ENCODE measurements at places on chromosomes 11 and 22.
A peak's percentile ranks its signal among the peaks of the same experiment; 100 is the strongest.

DNA sequence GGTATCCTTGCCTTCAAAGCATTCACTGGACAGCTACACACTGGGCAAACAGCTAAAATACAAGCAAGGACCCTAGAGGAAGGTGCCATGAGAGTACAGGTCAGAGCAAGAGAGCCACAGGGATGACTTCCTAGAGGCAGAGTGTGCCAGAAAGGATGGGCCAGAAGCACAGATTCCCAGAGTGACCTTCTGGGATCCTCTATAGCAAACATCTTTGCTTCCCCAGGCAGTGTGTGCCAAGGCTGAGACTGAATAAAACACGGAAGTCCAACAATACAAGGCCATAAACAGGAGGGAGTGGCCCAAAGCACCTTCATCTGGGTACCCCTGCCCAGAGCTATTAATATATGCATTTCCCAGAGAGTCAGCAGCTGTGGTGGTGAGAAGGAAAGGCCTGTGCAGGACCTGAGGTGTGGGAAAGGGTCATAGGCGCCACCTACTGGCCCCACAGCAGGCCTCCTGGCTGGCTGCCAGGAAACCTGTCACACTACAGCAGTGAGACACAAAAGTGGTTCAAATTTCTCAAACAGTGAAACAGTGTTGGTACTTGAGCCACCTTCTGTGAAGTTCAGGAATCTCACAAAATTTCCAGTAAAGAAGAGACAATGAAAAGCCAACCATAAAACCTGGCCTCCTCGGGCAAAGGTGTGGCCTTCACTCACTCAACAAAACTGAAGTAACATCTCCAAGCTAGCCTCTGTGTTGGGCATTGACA, 20.3 kb downstream of the CLPB start:
- DNase-seq: peak; percentile 43

- peak; percentile 26 for DNase-seq
Observed at GRCh38 chr22:42473484-42474193, 41.4 kb upstream of the NFAM1 start.

GRCh38 chr11:77806993-77807392, 13.5 kb downstream of the RSF1 start:
- DNase-seq: no peak

GRCh38 chr22:22210375-22210774, 34.2 kb upstream of the VPREB1 start:
- peak; percentile 56 for DNase-seq

GRCh38 chr11:97461044-97461880, 1071.4 kb downstream of the JRKL start:
- no peak for DNase-seq

DNA sequence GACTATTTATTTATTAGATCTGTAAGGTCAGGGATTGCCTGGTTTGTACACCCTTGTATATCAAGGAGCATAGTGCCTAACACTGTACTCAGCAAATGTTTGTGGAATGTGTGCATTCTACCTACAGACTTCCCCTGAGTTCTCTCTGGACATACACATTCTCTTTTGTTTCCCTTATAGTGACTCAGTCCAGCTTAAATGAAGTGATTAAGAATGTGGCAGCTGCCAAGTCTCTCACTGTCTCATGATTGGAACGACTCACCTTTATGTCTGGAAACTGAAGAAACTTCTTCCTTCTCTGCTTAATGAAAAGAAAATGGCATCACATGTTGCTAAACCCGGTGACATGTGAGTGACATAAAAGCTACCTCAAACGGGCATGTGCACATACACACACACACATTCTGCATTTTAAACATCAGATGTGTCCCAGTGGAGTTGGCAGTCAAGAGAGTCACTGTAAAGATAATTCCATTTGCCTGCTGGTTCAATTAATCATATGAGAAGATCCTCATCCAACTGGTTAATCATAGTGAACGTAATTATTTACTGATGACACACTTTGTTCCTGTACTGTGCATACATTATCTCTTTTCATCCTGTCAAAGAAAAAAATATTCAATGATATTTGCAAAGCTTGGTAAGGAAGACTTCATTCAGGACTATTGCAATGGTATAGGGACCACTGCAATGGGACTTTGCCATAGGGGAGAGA, 42.8 kb downstream of the GLYAT start:
- no peak for DNase-seq

- no peak for DNase-seq
Observed at GRCh38 chr22:48450188-48450825, 1377.4 kb downstream of the BRD1 start.

- no peak for DNase-seq
Observed at GRCh38 chr11:102685754-102686153, 19.8 kb downstream of the MMP27 start.

DNA sequence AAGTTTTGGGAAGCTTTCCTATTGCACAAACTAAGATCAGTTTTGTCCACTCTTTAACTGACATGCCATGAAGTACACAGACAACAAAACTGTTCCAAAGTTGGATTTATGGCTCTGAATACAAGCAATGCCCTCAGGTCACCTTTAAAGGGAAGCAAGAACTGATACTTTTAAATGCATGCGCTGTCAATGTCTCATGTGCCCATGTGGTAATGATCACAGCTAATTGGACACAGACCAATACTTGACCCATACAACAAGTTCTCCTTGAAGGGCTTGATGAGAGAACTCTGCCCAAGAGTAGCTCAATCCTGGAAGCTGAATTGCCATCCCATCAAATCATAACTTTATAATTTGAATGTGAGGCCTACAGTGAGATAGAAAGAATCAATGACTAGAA, 624.9 kb downstream of the ETS1 start:
- DNase-seq: no peak

DNA sequence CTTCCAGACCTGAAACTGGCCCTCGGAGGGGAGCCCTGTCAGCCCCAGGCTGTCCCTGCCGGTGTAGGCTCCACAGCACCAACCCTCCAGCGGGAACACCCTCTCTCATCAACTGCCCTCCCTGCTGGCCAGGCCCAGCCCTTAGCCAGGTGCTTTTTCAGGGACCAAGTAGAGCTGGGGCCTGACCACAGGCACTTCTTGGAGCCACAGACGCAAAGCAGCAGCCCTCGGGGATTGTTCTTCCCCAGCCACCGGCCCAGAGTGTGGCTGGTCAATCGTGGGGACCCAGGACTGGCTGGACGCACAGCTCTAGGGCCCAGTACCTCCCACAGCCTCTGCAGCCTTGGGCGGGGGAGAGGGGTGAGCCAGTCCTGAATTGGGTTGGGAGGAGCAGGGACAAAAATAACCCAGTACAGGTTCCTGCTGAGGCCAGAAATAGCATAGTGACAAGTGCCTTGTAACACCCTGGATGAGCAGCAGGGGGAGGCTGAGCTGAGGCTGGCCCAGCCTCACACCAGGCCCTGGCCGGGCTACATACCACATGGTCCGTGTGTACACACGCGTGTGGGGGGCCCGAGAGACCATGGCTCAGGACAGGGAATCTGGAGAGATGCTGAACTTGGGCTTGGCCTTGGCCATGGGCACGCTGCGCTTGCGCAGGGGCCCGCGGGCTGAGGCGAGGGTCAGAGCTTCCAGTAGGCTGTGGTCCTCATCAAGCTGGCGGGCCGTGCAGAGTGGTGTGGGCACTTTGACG, 2.0 kb downstream of the KCNJ11 start:
- DNase-seq: no peak

DNA sequence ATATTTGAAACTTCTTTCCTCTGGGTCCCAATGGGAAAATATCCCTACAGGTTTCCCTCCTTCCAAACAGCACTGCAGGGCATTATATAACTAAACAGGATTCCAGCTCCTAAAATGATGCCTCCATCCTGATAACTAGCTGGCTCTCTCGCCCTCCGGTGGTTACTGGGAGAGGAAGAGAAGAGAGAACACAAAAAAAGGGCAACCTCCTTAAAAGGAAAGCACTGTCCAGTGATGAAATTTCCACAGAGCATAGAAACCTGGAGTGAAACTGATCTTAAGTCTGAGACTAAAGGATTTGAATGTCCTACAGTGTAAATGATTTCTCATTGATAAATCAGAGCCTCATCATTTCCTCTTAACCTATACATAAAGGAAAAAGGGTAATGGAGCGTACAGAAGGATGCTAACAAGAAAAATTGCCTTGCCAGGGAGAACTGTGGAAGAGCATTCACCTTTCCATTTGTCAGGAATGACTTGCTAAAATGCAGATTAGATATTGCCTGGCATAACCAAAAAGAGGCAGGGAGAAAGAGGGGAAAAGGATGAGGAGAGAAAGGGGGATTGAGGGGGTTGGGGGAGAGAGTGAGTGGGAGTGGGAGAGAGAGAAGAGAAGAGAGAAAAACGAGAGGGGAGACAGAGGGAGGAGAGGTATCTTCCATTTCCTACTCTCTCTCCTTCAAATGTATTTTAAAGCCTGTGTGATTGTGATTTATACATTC, 121.3 kb downstream of the APOL5 start:
- DNase-seq: no peak

DNA sequence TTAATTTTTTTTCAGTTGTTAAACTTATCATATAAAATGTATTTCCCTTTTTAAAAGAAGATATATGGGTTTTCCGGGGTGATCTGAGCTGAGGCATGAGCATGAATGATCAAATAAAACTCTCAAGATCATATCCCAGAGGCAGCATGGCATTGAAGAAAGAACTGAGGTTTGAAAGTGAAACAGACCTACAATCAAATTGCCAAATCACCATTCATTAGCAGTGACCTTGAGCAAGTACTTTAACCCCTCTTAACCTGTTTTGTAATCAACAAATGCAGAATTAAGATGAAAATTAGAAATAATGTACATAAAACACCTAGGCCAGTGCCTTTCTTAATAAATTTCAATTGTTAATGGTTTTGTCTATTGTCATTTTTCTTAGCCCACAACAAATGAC, 116.0 kb downstream of the RBFOX2 start:
- DNase-seq: no peak

DNA sequence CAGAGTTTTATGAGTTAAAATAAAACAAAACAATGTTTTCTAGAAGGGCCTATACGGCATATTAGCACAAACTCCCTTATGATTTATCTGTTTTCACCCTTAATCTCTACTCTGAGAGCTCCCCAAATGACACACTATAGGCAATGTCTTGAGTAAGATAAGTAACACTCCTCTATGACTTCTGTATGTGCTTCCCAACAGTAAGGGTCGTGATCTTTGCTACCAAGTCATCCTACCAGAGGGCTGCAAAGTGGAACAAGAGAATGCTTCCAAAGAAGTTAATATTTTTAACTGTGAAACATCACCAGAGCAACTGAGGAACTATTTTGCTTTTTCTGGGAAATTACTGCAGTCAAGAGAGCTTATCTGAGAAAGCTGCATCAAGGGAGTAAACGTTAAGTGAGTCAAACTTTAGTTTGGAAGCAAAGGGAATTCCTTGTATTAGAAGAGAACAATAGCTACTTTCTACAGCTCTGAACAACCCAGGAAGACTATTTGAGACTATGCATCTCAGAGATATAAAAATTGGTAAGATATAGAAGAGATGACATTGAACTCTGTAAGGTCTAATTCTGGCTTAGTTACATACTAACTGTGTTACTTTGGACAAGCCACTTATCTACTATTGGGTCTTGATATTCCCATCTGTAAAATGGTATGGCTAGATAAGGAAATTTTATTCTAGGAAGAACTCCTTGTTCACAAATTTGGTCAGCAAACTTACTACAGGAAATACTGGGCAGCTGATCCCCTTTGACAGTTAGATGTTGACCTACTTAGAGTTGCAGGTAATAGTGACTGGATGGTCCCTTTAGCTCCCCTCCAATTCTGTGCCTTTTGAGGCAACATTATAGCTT, 43.7 kb upstream of the CCDC34 start:
- no peak for DNase-seq

- no peak for DNase-seq
Observed at GRCh38 chr22:22600531-22601261, 41.6 kb upstream of the PRAME start.

DNA sequence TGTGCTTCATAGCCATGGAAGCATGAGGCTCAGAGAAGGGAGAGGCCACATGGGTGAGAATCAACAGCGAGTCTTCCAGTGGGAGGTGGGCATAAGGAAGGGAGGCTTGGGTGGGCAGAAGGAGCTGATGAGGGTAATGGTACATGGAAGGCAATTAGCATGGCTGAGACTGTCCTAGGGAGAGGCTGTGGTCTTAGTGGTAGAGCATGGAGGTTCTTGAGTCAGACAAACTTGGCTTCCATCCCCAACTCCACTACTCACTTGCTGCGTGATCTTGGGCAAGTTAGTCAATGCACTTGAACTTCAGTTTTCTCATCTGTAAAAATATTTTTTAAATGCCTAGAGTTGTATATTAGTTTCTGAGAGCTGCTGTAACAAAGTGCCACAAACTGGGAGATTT, 227.2 kb upstream of the E2F8 start:
- no peak for DNase-seq

Measured in GM12864 (cell line).